Right renal cortex interstitium (tissue), 3 donors: ENCODE measurements at places on chromosomes 11 and 22.

DNA sequence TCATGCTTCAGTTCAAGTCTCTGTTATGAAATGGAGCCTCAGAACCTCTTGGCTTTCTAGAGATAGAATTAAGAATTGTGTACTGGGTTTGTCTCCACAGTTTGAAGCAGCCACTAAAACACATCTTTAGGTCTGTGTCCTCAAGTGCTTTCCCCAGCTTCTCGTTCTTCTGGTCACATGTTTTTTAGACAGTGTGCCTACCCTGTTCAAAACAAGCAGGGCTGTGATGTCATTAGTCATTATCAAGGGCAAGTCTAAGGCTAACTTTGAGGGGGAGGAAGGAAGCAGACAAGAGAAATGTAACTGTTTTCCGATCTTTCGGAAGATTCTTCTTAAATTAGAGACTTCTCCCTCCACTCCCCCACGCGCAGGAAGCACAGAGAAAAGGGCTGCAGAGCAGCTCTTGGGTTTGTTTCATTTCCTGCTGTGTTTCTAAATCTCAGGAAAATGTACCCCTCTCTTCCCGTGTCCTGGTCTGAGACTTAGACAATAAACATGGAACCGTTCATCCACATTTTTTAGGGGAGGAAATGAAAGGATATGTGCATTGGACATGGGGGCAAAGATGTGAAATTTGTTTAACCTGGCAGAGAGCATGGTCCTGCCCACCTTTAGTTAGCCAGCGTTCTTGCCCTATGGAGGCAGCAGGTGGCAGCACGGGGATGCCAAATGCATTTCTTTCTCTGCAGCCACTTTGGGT lies 3.1 kb downstream of the AKIP1 start:
- no peak for DNase-seq

- DNase-seq: no peak
Observed at GRCh38 chr11:69158301-69159149, 2.8 kb downstream of the SMIM38 start.

DNA sequence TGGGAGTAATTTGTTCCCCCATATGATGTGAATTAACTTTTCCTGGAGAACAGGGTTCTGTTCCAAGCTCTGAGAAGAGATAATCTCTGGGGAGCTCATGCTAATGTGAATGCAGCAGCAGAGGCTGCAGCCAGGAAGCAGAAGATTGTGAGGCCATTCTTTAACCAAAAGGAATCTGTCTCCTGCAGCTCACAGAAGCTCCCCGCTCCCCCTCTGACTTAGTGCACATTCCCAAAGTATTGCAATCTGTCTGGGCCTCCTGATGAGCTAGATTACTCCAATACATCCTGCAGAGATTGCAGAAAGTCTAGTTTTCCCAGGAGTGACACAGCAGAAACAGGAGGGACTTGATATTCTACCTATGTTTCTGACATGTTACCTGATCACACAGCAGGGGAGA lies 420.6 kb upstream of the FAT3 start:
- DNase-seq: no peak

DNA sequence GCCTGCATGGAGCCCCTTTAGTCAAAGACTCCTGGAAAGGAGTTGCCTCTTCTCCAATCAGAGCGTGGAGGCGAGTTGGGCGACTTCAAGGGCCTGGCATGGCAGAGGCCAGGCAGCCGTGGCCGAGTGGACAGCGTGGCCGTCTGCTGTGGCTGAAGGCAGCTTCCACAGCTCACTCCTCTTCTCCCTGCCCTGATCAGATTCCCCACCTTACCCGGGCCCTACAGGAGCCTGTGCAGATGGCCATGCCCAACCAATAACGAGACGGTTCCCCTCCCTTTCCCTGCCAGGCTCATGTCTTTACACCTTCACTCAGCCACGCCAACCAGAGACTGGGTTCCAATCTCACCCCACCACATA lies 20.0 kb upstream of the SLC22A12 start:
- no peak for DNase-seq

- no peak for DNase-seq
Observed at GRCh38 chr11:32433914-32434355, 1.4 kb downstream of the WT1 start.

GRCh38 chr11:76256448-76256847 lies 50.1 kb upstream of the WNT11 start:
- no peak for DNase-seq

GRCh38 chr11:100870138-100870537 lies 183.1 kb downstream of the ARHGAP42 start:
- DNase-seq: no peak

- peak; percentile 57 for DNase-seq
Observed at GRCh38 chr11:121929581-121929980, 186.4 kb downstream of the BLID start.

GRCh38 chr11:92527467-92527866 lies 302.8 kb downstream of the FAT3 start:
- DNase-seq: no peak

DNA sequence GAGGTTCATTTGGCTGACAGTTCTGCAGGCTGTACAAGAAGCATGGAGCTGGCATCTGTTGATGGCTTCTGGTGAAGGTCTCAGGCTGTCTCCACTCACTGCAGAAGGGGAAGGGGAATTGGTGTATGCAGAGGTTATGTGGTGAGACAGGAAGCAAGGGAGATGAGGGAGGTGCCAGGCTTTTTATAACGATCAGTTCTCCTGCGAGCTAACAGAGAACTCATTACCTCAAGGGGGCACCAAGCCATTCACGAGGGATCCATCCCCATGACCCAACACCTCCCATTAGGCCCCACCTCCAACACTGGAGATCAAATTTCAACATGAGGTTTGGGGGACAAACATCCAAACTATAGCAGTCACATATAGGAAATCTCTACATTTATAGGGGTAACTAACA lies 38.7 kb upstream of the E2F8 start:
- DNase-seq: no peak

DNA sequence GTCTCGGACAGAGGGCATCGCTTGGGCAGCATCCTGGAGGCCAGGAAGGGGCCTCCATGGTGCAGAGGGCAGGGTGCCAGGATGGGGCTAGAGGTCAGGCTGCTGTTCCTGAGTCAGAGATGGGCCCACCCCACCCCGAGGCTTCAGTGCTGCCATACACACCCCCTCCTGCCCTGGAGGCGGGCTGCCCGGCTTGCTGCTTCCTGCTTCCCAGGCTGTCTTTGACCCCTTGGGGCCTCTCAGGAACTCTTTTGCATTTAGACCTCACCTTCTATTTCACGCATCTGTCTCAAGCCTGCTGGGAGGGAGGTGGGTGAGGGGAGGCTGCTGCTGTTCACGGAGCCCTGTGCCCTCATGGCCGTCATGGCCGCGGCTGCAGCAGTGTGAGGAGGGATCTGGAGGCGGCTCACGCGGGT lies 6.6 kb upstream of the GRAMD4 start:
- no peak for DNase-seq

DNA sequence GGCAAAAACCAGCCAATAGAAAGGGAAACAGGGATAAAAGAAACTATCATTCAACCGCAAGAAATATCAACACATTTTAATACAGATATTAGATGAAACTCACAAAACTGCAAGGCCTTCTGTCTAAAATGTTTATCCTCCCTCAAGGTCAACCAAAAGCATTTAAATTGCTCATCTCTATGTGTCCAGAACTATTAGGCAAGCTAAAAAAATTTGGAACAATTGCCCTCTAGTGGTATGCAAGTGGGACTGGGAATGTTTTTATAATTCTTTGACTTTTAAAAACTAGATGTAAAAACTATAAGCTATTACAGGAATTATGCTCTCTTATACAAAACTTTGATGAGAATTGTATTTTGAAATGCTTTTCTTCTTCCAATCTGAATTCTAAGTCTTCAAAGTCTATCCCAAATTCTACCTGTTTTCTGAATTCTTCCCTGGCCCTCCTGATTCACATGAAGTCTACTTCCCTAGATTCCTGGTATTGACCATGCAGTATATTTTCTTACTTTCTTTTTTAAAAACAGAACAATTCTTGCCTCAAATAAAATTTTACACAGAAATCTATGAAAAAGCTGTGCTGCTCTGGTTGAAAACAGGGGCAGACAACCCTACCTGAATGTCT lies 4.9 kb downstream of the CWC15 start:
- no peak for DNase-seq

- no peak for DNase-seq
Observed at GRCh38 chr11:27228906-27229290, 134.1 kb downstream of the CCDC34 start.

GRCh38 chr11:46639197-46639839 lies 22.0 kb downstream of the ATG13 start:
- DNase-seq: no peak

- no peak for DNase-seq
Observed at GRCh38 chr11:77656362-77656761, 18.8 kb upstream of the CLNS1A start.

DNA sequence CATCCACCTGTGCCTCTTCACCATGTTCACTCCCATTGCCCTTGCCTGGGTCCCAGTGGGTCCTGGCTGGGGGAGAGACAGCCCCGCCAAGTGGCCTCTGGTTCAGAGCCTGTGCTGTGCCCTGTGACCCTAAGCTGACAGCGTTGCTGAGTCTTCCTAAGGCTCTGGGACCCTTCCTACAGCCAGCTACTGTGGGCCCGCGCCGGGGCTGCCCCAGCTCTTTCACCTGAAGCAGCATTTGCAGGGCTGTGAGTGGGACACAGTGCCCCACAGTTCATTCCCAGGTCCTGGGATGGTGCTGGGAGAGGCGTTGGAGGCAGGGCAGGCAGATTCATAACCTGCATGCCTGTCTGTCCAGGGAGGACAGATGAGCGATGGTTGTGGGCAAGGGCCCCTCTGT lies 10.7 kb downstream of the TPCN2 start:
- no peak for DNase-seq

- DNase-seq: no peak
Observed at GRCh38 chr22:37985751-37986281, 1.5 kb upstream of the SOX10 start.

GRCh38 chr22:25388866-25389540 lies 169.6 kb downstream of the CRYBB2 start:
- no peak for DNase-seq

- no peak for DNase-seq
Observed at GRCh38 chr11:69317401-69318092, 23.6 kb downstream of the MYEOV start.

DNA sequence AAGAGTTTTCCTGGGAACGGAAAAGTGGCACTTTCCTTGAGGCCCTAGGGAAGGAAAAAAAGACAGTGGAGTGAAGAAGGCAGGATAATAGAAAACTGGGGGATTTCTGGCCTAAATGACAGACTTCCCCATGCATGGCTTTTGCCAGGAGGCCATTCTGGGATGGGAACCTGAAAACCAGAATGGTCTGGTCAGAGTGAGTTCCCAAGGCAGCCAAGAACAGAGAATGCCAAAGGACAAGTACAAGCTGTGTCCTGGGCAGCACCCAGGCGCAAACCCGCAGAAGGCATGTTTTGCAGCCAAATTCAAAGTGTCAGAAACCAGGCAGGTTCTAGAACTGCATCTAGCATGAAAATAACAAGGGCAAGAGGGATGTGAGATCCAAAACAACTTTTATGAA lies 162.4 kb downstream of the SPON1 start:
- DNase-seq: no peak

- no peak for DNase-seq
Observed at GRCh38 chr22:44275631-44275995, 37.1 kb downstream of the SHISAL1 start.

- DNase-seq: no peak
Observed at GRCh38 chr11:20038972-20039371, 121.3 kb downstream of the DBX1 start.

- DNase-seq: no peak
Observed at GRCh38 chr11:11346303-11346702, 6.7 kb downstream of the CSNK2A3 start.

- no peak for DNase-seq
Observed at GRCh38 chr11:131932584-131933325, 562.3 kb downstream of the NTM start.

GRCh38 chr11:66639066-66639813 lies 737 bp downstream of the RBM4 start:
- peak; percentile 29 for DNase-seq

DNA sequence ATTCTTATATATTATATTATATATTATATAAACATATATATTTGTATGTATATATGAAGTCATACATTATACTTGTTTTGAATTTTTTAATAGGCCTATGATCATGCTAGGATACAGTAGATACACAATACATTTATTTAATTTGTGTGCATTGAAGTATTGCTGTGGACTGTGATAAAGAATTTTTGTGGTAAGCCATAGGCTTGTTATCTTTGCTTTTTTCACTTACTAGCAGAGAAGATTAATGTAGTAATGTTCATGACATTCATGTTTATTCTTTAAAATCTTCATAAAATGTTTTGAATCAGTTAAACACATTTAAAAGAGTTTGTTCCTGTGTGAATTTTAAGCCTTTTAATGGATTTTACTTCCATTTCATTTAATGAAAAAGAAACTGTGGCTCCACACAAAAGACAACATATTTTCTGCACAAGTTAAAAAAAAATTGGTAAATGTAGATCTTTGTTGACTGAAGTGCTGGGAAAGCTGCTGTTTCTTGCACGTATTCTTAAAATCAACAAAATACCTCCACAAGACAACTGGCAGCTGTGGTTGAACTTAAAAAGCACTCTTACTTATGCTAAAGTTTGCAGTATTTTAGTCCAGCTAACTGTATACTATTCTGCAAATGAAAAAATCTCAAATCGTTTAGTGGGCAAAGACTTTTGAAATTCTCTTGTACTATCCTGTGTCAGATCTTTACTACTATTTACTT lies 156.2 kb downstream of the TMEM135 start:
- no peak for DNase-seq

GRCh38 chr11:44309478-44310205 lies at the start of gene ALX4:
TSS of gene ALX4 (minus strand) at chr11:44310139. CDS start at chr11:44310062, 77 bp downstream.
- DNase-seq: no peak
